ENCODE measurements at places on chromosomes 7 and 10.

GRCh38 chr7:94697035-94697974 lies 41.4 kb upstream of the SGCE start:
- DNase-seq, result no peak

- no peak for DNase-seq
Measured at GRCh38 chr10:1187855-1188557, 131.8 kb downstream of the WDR37 start.

- DNase-seq, result no peak
Measured at GRCh38 chr7:37408291-37409228, 40.1 kb downstream of the ELMO1 start.

GRCh38 chr10:60479305-60480020 lies 89.8 kb upstream of the ANK3 start:
- DNase-seq, result no peak

GRCh38 chr7:107581387-107582013 lies 1.5 kb downstream of the BCAP29 start:
- no peak for DNase-seq

DNA sequence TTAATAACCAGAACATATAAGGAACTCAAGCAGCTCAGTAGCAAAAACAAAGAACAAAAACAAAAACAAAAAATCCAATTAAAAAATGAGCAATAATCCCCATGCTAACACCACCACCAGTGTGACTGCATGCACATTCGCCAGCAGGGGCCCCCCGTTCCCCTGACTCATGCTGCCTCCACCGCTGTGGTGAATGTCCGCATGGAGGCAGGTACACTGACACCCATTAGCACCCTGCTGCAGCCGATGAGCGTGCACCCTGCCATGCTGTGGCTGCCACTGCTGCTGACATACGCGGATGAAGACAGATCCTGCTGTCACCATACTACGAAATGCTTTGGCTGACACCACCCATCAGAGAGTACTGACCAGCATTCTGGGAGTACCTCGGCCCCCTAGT lies 321.6 kb upstream of the LRRTM3 start:
- no peak for DNase-seq

DNA sequence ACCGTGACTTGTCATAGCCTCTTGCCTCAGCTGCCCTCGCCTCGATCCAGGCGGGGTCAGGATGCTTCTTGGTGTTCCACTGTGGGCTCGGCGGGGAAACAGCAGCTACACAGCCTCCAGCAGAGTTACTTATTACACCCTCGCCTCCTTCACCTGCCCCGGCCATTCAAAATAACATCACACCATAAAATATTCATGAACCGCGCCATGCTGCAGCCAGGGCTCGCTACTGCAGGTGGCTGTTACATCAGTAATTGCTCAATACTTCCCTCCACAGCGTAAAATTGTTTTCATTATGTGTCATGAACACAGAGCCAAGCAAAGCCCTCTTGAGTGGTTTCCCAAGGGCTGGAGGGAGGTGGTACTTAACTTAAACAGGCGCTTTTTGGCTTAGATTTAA lies 241.5 kb upstream of the SP8 start:
- DNase-seq, result no peak

GRCh38 chr7:12294701-12295100 lies 83.6 kb downstream of the TMEM106B start:
- no peak for DNase-seq

GRCh38 chr7:154574235-154574634 lies 428.7 kb downstream of the PAXIP1 start:
- DNase-seq, result no peak

DNA sequence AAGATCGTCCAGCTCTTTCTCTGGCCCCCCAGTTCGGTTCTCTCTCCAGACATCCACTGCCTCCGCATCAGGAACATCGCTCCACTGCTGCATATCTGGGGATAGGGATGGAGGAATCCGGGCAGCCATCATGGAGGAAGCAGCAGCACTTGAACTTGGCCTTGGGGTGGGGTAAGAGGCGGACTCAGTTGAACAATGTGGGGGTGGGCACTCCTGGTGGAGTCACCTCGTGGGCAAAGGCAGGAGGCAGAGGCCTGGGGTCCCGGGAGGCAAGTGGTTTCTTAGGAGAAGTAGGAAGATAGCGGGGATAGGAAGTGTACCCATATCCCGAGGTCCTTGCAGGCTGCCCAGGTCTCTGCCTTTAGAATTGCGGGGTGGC lies 98.3 kb downstream of the CHST15 start:
- no peak for DNase-seq

All from anterior cingulate cortex (tissue), 58 donors.